ENCODE measurements at places on chromosomes 6 and 20.

- no peak for DNase-seq
These were observed 655.0 kb upstream of the HS3ST5 start for GRCh38 chr6:114997813-114998292.

- no peak for DNase-seq
These were observed 226.6 kb downstream of the HACE1 start for GRCh38 chr6:104633125-104633524.

DNA sequence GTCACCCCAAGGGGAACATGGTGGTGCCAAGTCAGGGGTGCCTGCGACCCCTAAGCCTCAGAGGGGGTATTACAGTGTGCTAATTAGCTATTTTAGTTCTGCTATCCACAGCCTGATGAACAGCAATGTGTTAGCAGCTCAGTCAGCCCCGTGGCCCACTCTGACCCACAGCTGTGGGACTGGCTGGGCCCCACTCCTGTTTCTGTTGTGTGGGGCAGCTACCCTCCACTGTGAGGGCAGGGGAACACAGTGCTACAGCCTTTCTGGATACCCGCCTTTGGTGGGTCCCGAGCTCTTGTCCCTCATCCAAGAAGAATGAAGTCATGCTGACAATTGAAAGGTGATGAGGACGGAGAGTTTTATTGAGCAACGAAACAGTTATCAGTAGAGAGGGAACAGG lies 152.5 kb upstream of the GGTLC1 start:
- no peak for DNase-seq

GRCh38 chr20:35771367-35771688 lies 487 bp upstream of the PHF20 start:
- no peak for DNase-seq

GRCh38 chr6:91653895-91654294 lies 1067.0 kb upstream of the MAP3K7 start:
- no peak for DNase-seq
